Sigmoid colon (tissue), 7 donors: ENCODE measurements at places on chromosomes 3 and 15. TPM values are rescaled to one million over a fixed set of nuclear protein-coding genes. Genes with fewer than 3 reads are reported as not detected.

SPINK8 gene
- polyA plus RNA-seq: not detected

- peak overlapping the region; percentile 95 for H3K27ac ChIP-seq
- no peaks in the 10 kb centered on the region for H3K36me3 ChIP-seq
- H3K4me3 ChIP-seq: peak overlapping the region; percentile 93
- H3K27me3 ChIP-seq: no peaks in the 10 kb centered on the region
Measured at GRCh38 chr15:60590935-60591495, 112.1 kb upstream of the ICE2 start.

DNA sequence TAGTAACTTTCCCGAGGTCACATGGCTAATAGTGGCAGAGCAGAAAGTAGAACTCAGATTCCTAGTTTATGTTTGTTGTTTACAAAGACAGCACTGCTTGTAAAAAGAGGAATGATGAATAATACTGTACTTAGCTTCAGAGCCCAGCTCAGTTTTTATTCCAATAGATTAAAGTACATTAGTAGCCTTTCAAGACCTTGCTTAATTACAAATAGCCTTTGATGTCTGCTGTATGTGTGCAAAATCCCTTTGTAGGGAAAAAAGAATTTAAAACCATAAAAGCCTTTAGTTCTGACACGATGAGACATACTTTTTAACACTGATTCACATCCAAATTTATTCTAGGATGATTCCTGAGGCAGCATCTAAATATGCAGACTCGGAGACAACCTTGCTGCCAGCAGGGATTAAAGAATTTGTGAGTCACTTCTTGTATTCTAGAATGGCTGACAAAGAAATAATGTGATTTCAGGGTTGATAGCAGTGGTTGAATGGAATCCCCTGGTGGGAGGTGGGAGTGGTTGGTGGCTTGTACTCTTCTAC is 324.2 kb upstream of the TGFBR2 start:
- H3K36me3 ChIP-seq: no peaks in the 10 kb centered on the region
- peaks cover 24% of the 10 kb centered on the region for H3K4me1 ChIP-seq
- H3K4me3 ChIP-seq: no peak overlapping the region
- DNase-seq: no peak
- no peaks in the 10 kb centered on the region for H3K27me3 ChIP-seq
- no peak overlapping the region for H3K27ac ChIP-seq

- H3K4me1 ChIP-seq: no peaks in the 10 kb centered on the region
- no peaks in the 10 kb centered on the region for H3K27me3 ChIP-seq
- no peaks in the 10 kb centered on the region for H3K36me3 ChIP-seq
- no peak overlapping the region for H3K27ac ChIP-seq
- DNase-seq: no peak
- H3K4me3 ChIP-seq: no peak overlapping the region
Measured at GRCh38 chr3:25191673-25192072, 236.4 kb upstream of the RARB start.

DNA sequence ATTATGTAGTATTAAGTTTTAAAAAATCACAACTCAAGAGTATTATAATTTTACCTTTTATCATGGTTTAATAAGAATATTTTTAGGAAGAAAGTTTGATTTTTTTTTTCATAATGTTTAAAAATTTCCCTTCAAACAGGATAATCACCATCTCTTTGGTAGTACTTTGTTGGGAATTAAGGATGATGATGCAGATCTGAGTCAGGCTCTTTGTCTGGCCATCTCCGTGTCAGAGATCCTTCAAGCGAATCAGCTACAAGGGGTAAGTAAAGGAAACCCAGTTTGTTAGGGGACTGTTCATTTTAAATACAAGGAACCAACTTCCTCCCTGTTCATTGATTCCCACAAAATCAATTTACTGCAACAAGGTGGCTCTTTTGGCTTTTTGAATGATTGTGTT is 36.8 kb upstream of the NIT2 start:
- no peak overlapping the region for H3K27ac ChIP-seq
- no peak overlapping the region for H3K4me3 ChIP-seq
- no peaks in the 10 kb centered on the region for H3K4me1 ChIP-seq
- no peak for DNase-seq
- H3K27me3 ChIP-seq: no peaks in the 10 kb centered on the region

GRCh38 chr15:48850648-48851047 is 27.3 kb upstream of the EID1 start:
- H3K36me3 ChIP-seq: no peaks in the 10 kb centered on the region
- peaks cover 5% of the 10 kb centered on the region for H3K4me1 ChIP-seq
- H3K27ac ChIP-seq: no peak overlapping the region
- no peak overlapping the region for H3K4me3 ChIP-seq
- H3K27me3 ChIP-seq: no peaks in the 10 kb centered on the region

GATA2 gene
- 5.2 TPM for polyA plus RNA-seq

ALS2CL gene
- 5.4 TPM for polyA plus RNA-seq

DNA sequence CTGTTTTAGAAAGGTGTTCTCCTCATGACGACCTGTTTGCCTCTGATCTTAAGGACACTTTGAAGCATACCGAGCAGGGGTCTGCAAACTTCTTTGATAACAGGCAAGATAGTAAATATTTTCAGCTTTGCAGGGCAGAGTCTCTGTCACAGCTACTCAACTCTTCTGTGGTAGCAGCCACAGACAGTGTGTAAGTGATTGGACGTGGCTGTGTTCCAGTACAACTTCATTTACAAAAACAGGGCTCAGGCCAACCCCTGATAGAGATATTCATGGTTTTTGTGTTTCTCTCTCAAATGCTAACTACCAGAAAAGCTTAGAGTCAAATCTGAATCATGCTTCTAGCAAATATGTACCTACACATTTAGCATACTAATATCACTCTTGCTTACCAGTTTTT is 51.5 kb downstream of the TGFBR2 start:
- no peaks in the 10 kb centered on the region for H3K4me1 ChIP-seq
- H3K4me3 ChIP-seq: no peak overlapping the region
- no peak for DNase-seq
- no peaks in the 10 kb centered on the region for H3K27me3 ChIP-seq
- H3K36me3 ChIP-seq: peaks cover 22% of the 10 kb centered on the region

DNA sequence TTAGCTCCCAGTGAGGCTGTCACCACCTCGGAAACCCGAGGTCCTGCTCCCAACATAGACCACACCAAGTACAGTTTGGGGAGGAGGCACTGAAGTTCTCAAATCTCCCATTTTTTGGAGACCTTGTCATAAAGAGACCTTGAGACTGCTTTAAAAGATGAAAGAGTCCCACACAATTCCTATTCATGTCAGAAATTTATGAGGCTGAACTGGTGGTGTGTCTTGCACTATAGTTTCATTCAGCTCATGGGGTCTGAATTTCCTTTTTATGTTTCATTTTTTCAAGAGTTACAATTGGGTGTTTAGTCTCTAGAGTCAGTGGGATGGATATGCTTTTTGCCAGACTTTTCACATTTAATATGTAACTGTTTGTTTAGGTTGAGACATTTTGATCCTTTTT is 318.1 kb upstream of the LRRFIP2 start:
- H3K27me3 ChIP-seq: no peaks in the 10 kb centered on the region
- peak overlapping the region; percentile 58 for H3K27ac ChIP-seq

GRCh38 chr15:78104566-78105475 is 12.5 kb downstream of the SH2D7 start:
- H3K27ac ChIP-seq: no peak overlapping the region
- no peaks in the 10 kb centered on the region for H3K4me1 ChIP-seq
- no peaks in the 10 kb centered on the region for H3K36me3 ChIP-seq
- H3K4me3 ChIP-seq: no peak overlapping the region

CHRD gene
- 4.5 TPM for polyA plus RNA-seq

- DNase-seq: no peak
- H3K27ac ChIP-seq: no peak overlapping the region
- H3K4me3 ChIP-seq: no peak overlapping the region
- H3K36me3 ChIP-seq: no peaks in the 10 kb centered on the region
Measured at GRCh38 chr3:3605226-3605625, 194.0 kb upstream of the LRRN1 start.

DNA sequence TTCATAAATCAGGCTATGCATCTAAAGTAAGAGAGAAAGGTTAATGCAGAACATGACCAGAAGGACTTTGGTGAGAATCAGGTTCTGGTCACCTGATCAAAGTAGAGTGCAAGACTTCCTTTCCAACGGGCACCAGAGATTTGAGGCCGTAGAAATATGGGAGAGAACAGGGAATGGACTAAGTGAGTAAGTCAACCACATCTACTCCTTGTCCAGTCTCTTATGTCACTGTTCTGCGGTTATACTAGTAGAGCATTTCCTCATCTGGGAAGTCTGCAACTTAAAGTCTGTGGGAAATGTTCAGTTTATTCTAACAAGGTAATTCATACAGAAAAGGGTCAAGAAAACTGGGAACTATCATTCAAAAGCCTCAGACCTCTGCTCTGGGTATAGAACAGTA is 232.8 kb downstream of the CPNE4 start:
- H3K27me3 ChIP-seq: no peaks in the 10 kb centered on the region
- DNase-seq: no peak
- H3K4me1 ChIP-seq: no peaks in the 10 kb centered on the region
- H3K27ac ChIP-seq: no peak overlapping the region

DNA sequence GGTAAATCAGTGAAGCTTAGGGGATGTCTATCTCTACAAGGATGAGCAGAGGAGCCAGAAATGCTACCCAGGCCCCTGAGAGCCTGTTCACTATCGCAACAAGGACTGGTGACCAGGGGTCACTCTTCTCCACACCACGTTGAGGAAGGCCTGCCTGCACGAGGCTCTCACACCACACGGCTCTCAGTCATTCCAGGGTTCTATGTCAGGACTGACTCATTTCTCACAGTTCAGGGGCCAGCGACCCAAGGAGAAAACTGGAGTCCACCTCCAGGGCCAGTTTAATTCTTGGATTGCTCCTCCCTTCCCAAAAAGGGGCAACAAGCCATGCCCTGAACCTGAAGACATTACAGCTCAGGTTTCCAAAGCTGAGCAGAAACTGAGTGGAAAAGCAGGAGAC is 33.9 kb downstream of the ANP32A start:
- DNase-seq: no peak
- no peaks in the 10 kb centered on the region for H3K36me3 ChIP-seq
- no peaks in the 10 kb centered on the region for H3K27me3 ChIP-seq
- H3K27ac ChIP-seq: no peak overlapping the region

- DNase-seq: no peak
- H3K4me3 ChIP-seq: no peak overlapping the region
- no peaks in the 10 kb centered on the region for H3K27me3 ChIP-seq
- H3K4me1 ChIP-seq: peaks cover 11% of the 10 kb centered on the region
- H3K27ac ChIP-seq: no peak overlapping the region
Measured at GRCh38 chr3:108328821-108329486, 32.6 kb downstream of the HHLA2 start.
